ENCODE measurements at places on chromosomes 4 and X.

GRCh38 chrX:142977128-142977914 is 48.4 kb upstream of the SPANXN4 start:
- no peak for DNase-seq

DNA sequence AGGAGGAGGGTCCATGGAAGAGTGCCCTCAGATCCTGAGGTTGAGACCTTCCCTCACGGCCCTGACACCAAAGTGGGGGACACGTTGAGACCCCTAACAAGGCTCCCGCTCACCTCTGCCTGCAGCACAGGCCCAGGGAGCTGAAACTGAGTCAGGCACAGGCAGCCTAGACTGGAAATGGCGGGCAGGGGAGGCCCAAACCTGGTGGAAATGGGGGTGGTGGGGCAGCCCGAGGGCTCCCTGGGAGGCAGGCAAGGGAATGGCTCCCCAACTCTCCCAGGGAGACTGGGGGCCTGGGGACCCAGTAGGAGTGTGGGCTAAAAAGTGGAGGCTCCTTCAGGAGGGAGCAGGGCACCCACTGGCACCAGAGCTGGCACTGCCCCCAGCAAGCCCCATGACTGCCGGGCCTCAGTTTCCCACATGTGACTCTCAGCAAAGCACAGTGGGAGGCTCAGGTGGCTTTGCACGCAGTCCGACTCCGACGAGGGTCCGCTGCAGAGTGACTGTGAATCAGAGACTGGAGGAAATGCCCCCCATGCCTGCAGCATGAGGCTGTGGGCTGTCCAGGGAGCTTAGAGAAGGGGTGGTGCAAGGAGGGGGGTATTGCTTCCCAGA is 5.9 kb downstream of the NKX1-1 start:
- no peak for DNase-seq

DNA sequence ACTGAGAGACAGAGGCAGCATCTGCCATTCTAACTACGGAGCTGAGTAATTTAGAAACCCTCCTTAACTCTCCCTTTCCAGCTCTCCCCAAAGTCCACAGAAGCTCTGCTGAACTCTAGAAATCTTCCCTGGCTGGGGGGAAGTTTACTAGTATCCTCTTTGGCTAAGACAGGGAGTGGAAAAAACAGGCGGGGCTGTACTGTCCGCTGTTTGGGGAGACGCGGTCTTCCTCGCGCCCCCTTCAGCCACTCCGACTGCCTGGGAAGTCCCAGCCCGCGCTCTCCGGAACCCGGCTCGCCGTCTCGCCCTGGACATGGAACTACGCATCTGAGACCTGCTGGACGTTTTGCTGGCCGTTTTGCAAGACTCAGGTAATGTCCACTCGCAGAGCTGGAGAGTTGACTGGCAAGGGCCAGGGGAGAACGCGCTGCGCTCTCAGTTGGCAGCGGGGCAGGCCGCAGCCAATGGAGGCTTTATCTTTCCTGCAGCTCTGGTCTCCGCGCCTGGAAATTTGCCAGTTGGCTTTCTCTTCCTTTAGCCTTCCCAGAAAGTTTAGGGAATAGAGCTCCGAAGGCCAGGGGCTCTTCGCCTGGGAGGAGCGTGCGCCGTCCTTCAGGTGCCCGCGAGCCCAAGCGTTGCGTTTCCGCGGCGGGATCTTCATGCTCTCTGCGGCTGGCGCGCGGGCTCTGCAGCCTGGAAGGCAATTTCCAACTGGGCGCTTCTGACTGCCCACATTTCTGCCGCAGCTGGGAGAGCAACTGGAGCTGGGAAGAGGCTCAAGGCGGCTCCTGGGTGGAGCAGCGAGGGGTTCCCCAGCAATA is 892 bp downstream of the IL1RAPL2 start:
- no peak for DNase-seq

- no peak for DNase-seq
These were observed 111.6 kb upstream of the WDR17 start for GRCh38 chr4:175953960-175954521.

DNA sequence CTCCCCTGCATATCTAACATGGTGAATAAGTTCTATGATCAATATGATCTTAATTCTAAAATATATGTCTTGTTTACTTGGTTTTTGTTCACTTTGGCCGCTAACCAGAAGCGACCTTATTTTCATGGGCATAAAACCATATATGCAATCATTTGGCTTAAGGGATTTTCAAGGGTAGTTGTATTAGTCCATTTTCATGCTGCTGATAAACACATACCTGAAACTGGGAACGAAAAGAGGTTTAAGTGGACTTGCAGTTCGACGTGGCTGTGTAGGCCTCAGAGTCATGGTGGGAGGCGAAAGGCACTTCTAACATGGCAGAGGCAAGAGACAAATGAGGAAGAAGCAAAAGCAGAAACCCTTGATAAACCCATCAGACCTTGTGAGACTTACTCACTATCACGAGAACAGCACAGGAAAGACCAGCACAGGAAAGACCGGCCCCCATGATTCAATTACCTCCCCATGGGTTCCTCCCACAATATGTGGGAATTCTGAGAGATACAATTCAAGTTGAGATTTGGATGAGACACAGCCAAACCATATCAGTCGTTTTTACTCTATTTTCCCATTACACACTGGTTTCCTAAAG is 114.3 kb upstream of the CPEB2 start:
- no peak for DNase-seq

DNA sequence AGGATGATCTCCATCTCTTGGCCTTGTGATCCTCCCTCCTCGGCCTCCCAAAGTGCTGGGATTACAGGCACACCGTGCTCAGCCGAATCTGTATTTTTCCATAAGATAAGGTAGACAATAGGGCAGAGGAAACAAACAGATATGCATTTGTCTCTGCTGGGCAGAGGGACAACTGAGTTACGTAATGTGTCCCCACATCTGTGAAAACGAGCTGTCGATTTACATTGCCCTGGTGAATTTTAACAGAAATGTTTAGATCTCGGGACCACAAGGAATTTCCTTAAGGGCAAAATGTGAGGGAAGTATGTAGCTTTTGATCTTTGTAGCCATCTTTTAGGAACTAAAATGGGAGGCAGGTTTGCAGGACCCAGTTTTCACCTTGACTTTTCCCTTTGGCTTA is 189.7 kb downstream of the TRIML1 start:
- no peak for DNase-seq

GRCh38 chr4:113447061-113447460 is 314.5 kb downstream of the CAMK2D start:
- DNase-seq, result no peak

DNA sequence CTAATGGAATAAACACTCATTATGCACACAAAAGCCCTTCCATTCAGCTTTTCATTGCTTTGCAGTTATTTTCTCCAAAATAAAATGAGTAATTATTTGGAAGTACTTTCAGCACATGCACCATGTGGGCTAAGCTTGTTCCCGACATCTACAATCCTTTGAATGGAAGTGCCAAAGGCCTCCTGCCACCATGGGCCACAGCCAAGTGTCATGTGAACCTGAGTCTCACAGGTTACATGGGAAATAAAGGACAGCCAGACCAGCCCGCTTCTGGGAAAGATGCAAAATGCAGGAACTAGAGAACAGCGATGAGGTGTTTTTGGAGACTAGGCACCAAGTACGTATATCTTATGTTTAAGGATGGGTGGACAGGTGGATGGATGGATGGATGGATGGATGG is 181.8 kb downstream of the AFF2 start:
- no peak for DNase-seq

DNA sequence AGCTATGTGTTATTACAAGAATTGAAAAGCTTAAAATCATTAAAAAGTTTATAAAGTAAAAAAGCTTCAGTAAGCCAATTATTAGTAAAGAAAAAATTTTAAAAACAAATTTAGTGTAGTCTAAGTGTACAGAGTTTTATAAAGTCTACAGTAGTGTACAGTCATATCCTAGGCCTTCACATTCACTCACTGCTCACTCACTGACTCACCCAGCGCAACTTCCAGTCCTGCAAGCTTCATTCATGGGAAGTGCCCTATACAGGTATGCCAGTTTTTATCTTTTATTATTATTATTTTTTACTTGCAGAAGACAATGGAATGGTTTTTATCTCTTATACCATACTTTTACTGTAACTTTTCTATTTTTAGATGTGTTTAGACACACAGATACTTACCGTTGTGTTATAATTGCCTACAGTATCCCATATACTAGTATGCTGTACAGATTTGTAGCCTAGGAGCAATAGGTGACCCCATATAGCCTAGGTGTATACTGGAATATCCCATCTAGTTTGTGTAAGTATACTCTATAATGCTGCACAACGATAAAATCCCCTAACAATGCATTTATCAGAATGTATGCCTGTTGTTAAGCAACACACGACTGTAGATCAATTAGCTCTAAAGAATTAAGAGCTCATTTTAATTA is 230.7 kb downstream of the DCLK2 start:
- peak; percentile 35 for DNase-seq

DNA sequence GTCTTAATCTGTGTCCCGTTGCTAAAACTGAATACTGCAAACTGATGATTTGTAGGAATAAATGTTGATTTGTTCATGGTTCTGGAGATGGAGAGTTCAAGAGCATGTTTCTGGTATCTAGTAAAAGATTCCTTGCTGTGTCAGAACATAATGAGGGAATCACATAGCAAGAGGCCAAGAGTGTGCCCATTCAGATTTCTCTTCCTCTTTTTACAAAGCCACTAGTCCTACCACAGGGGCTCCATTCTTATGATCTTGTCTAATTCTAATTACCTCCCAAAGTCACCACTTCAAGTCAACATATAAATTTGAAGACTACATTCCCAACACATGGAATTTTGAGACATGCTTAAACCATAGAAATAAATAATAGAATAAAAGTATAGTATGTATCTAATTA is 608.8 kb upstream of the EPHA5 start:
- no peak for DNase-seq

DNA sequence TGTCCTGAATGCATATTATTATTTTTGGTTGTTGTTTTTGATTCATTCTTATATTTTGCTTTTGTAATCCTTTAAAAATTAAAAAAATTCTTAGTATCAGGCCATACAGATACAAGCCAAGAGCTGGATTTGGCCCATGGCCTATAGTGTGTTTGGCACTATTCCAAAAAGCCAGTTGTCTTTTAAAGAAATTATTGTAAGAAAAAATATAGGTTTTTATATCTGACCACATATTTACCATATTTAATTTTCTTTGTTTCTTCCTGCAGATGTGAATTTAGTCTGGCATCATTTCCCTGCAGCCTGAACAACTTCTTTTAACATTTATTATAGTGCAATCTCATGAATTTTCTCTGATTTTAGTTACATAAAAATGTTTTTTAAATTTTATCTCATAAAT is 652.8 kb upstream of the NR3C2 start:
- no peak for DNase-seq

GRCh38 chr4:150032541-150032940 is 45.7 kb upstream of the DCLK2 start:
- no peak for DNase-seq

- no peak for DNase-seq
These were observed 104.4 kb upstream of the CXCL13 start for GRCh38 chr4:77501240-77501639.

- DNase-seq, result no peak
These were observed 294.8 kb downstream of the ASMT start for GRCh38 chrX:1909419-1910206.

Data from pulmonary artery endothelial cell (primary cell).